ENCODE measurements at places on chromosomes 16 and 17.

DNA sequence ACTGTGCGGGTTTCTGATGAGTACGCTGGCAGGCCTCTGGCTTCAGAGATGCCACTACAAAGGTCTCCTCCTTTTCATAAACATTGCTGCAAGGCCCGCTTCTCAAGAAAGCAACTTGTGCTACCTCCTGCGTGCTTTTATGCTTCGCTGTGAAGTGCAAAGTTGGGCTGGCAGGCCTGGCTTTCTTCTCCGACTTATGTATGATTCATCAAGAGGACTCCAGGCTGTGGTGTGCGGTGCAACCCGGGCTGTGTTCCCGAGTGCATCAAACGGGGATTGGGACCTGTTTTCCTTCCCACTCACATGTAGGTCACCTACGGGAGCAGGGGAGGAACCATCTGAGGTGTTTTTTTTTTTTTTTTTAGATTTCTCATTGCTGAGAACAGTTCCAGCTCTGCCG lies 534.1 kb downstream of the WWOX start:
- no peak for DNase-seq

DNA sequence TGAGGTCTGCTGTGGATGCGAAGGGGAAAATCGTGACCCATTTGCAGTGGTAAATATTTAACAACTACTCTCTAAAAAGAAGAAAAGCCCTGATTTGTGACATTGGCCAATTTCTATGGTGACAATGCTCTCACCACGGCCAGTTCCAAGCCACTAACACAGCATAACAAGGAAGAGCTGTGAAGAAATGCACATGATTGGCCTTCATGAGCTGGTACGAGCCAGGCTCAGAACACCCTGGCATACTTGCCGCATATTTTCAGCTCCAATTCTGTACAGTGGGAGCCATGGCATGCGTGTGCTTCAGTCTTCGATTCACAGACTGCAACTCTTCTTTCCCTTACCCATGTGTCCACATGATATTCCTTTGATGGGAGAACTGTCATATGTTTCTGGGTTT lies 363.9 kb upstream of the CDH5 start:
- no peak for DNase-seq

- DNase-seq, result no peak
These were observed 39.6 kb downstream of the GPRC5B start for GRCh38 chr16:19844945-19845641.

- peak; percentile 91 for DNase-seq
These were observed 108.0 kb upstream of the CIBAR2 start for GRCh38 chr16:85220125-85220839.

- DNase-seq, result peak; percentile 82
These were observed 4.1 kb downstream of the USP31 start for GRCh38 chr16:23145186-23145585.

DNA sequence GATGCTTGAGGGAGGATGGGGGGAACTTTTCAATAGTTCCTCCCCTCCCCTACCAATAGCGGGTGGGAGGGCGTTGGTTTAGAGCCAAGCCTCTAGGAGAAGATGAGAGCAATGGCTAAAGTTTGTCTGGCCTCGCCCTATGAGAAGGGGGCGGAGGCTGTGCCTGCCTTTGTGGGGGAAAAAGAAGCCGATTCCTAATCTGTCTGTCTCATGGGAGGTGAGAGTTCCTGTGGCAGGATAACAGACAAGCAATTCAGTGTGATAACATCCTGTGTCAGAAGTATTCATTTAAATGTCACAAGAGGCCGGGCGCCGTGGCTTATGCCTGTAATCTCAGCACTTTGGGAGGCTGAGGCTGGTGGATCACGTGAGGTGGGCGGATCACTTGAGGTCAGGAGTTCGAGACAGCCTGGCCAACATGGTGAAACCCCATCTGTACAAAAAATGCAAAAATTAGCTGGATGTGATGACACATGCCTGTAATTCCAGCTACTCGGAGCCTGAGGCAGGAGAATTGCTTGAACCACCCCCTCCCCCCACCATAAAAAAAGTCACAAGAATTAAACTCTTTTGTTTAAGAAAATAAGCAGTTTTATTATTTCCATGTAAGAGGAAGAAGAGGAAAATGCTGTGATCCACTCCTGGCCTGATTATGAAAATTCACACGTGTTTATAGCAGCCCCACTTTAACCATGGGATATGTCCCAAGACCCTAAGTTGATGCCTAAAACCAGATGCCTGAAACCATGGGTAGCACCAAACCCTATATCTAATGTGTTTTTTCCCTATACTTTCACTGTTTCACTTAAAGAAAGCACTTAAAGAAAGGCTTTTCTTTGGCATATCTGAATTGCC lies 1.7 kb downstream of the SLFN5 start:
- DNase-seq, result peak; percentile 75

DNA sequence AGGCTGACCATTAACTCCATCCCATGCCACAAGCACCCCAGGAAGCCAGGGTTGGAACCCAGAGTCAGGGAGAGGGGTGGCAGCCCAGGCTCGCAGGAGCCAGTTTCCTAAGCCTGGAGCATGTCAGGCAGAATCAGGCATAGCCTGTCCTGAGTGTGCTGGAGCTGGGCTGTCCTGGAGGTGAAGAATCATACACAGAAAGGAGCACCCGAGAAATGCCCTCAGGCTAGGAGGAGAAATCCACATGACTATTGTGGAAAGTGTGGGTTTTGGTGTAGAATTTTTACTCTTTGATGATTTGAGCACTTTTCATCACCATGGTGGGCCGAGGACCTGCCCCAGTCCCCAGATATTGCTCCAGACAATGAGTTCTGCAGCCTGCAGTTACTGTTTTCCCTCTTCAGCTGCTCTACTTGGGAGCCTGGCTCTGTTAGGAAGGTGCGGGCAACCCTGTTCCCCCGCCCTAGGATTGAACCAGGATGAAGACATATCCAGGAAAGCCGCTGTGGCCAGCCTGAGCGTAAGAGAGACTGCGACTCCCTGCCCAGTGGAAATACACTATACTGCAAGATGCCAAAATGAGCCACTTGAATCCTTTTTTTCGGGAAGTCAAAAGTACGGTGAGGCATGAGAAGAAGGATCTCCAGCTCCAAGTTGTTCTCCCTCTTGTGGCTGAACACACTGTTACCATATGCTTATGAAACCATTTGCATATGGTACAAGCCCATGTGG lies 29.0 kb upstream of the HEATR6 start:
- DNase-seq, result no peak

DNA sequence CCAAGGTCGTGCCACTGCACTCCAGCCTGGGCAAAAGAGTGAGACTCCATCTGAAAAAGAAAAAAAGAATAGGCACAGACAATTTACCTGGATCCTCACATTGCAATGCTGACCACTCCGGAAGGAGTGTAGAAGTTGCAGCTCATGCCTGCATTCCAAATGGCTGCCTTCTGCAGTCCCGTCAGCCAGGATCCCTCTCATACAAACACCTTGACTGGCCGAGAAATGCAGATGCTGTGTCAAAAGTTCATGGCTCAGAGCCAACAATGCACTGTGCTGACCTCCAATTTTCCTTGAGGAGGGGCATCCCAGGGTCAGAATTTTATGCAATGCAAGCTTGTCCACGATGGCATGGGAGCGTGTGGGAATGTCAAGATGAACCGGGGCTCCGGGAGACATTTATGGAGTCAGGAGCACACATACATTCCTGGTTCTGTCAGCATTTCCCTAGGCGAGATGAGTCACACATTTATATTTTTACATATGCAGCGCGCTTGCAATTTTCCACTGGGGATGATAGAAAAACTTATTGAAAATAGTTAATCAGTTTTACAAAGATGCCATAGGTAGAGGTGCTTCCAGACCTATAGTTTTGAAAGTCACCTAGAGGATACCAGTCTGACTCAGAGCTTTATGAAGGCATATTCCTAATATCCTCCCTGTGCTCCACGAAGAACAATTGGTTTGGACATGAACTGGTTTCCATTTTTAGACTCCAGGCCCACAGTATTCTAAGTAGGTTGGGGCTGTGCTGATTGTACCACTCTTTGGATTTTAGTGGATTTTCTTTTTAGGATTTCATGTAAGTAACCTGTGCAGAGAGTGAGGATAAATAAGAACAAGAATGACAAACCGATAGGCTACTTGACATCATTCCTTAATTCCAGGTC lies 614.6 kb downstream of the MAF start:
- DNase-seq, result no peak
